ENCODE measurements at places on chromosomes 3 and 15. TPM values are rescaled to one million over a fixed set of nuclear protein-coding genes. Genes with fewer than 3 reads are reported as not detected.

DNA sequence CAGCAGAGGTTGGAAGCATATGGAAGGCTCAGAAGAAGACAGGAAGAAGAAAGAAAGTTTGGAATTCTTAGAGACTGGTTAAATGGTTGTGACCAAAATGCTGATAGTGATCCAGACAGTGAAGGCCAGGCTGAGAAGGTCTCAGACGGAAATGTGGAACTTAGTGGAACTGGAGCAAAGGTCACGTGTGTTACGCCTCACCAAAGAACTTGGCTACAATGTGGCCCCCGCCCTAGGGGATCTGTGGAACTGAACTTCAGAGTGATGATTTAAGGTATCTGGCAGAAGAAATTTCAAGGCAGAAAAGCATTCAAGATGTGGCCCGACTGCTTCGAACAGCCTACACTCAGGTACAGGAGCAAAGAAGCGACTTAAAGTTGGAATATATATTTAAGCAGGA lies 83.1 kb downstream of the MYO5A start:
- H3K4me1 ChIP-seq: peaks cover 4% of the 10 kb centered on the region
- no peaks in the 10 kb centered on the region for H3K36me3 ChIP-seq
- no peak overlapping the region for H3K27ac ChIP-seq
- H3K27me3 ChIP-seq: no peaks in the 10 kb centered on the region
- H3K4me3 ChIP-seq: no peak overlapping the region

DNA sequence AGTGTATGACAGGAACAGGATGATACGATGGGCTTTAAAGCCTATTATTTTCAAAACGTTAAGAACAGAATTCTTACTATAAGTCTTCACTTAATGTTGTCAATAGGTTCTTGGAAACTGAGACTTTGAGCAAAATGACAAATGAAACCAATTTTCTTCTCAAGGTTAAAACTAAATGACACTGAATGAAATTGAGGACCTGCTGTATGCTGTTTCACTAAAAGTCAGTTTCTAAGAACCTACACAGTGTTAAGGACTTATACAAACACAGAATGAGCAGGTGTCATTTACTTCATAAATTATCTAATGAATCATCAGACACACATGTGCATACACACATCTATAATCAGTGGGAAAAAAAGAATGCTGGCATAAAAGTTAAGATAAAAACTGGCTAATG lies 106.9 kb downstream of the RFTN1 start:
- no peaks in the 10 kb centered on the region for H3K27me3 ChIP-seq
- H3K27ac ChIP-seq: no peak overlapping the region
- H3K4me3 ChIP-seq: no peak overlapping the region
- DNase-seq: no peak
- H3K36me3 ChIP-seq: no peaks in the 10 kb centered on the region
- H3K4me1 ChIP-seq: peaks cover 14% of the 10 kb centered on the region

- no peak for DNase-seq
- no peak within 1 kb of the TSS for H3K4me3 ChIP-seq
- H3K27ac ChIP-seq: no peak within 1 kb of the TSS
- H3K4me1 ChIP-seq: peaks cover 4% of the 10 kb centered on the region
Observed at GRCh38 chr3:58536501-58537411, at the start of gene ACOX2. ACOX2 (minus strand) TSS chr3:58537190; CDS start chr3:58535106, 2,084 bp downstream.

- H3K27me3 ChIP-seq: peaks cover 8% of the 10 kb centered on the region
- DNase-seq: peak; percentile 59
- H3K4me1 ChIP-seq: no peaks in the 10 kb centered on the region
Observed at GRCh38 chr3:114290911-114291901, 2.6 kb upstream of the TIGIT start.

- DNase-seq: no peak
- H3K36me3 ChIP-seq: no peaks in the 10 kb centered on the region
- peaks cover 24% of the 10 kb centered on the region for H3K4me1 ChIP-seq
- H3K4me3 ChIP-seq: no peak overlapping the region
Observed at GRCh38 chr15:87567406-87568030, 689.0 kb downstream of the NTRK3 start.

- peaks cover 62% of the 10 kb centered on the region for H3K36me3 ChIP-seq
- H3K27me3 ChIP-seq: no peaks in the 10 kb centered on the region
- DNase-seq: no peak
- H3K4me3 ChIP-seq: peak overlapping the region; percentile 90
- H3K27ac ChIP-seq: peak overlapping the region; percentile 99
- H3K4me1 ChIP-seq: peaks cover 76% of the 10 kb centered on the region
Observed at GRCh38 chr3:149374793-149375500, 2.5 kb downstream of the TM4SF1 start.

- H3K4me3 ChIP-seq: no peak overlapping the region
- no peaks in the 10 kb centered on the region for H3K4me1 ChIP-seq
- H3K27ac ChIP-seq: no peak overlapping the region
- H3K36me3 ChIP-seq: no peaks in the 10 kb centered on the region
- peak; percentile 72 for DNase-seq
Observed at GRCh38 chr3:117019082-117019713, 309.6 kb downstream of the TUSC7 start.

DNA sequence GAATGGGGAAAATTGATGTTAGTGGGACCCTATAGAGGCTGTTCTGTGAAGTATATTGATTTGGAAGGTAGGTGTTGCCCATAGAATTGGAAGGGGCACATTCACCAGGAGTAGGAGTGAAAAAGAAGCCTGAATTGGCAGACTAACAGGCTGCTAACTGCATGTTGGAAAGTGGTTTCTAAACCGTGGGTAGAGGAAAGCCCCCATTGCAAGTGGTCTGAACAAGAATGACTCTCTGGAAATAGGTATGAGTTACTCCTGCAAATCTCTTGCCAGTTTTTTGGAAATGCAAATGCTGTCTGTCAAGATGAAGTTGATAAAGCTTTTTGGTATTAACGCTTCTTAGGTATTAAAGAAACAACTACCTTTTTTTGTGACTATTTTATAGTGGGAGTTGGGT lies 3.5 kb downstream of the UBE2E1 start:
- peak overlapping the region; percentile 69 for H3K27ac ChIP-seq
- peaks cover 18% of the 10 kb centered on the region for H3K36me3 ChIP-seq
- H3K27me3 ChIP-seq: no peaks in the 10 kb centered on the region
- H3K4me1 ChIP-seq: peaks cover 61% of the 10 kb centered on the region

DNA sequence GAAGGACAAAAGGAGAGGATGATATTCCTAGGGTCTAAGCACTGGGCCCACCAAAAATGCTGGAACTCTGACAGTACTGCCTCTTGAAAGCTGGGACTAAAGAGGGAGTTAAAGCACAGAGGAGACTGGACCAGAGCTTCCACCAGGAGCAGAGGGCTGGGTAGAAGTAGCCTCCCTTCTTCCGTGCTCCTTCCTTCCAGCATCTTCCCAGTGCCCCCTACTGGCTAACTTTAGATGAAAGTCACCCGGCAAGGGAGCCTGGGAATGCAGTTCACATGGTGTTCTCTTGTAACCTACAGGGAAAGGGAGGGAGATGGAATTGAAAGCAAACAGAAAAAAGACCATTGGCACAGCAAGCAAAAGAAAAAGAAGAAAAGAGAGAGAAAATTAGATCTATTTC lies 106.1 kb upstream of the COL8A1 start:
- DNase-seq: peak; percentile 93
- no peak overlapping the region for H3K27ac ChIP-seq
- H3K27me3 ChIP-seq: no peaks in the 10 kb centered on the region
- no peaks in the 10 kb centered on the region for H3K36me3 ChIP-seq
- H3K4me3 ChIP-seq: no peak overlapping the region
- H3K4me1 ChIP-seq: peaks cover 11% of the 10 kb centered on the region

The BOC gene
- total RNA-seq: 4.4 TPM

The CORO2B gene
- total RNA-seq: 0.66 TPM

The ALDH1A2 gene
- total RNA-seq: 2.2 TPM

All from PC-3 (cell line).